Left ventricle myocardium superior (tissue), 1 donor: ENCODE measurements at places on chromosomes 4 and X. TPM values are rescaled to one million over a fixed set of nuclear protein-coding genes. Genes with fewer than 3 reads are reported as not detected.

ALAS2 gene
- not detected for total RNA-seq

GRCh38 chrX:16511796-16512776, 137.9 kb upstream of the S100G start:
- DNase-seq: no peak

DNA sequence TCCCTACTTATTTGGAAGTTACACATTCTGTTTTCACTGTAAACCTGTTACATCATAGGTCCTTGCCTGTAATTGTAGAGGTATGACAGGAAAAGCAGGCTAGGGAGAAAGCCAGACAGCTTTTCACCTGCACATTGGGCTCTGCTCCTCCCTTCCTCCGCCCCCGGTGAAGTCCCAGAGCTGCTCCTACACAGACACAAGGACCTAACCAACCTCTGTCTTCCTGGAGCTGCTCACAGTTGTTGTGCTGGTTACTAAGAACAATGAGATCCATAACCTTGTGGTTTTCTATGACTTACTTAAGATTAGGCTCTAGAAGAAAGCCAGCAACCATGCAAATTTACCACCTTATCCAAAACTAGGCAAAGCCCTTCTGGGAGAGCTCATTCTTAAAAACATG, 40.0 kb downstream of the MOSPD2 start:
- DNase-seq: no peak

DNA sequence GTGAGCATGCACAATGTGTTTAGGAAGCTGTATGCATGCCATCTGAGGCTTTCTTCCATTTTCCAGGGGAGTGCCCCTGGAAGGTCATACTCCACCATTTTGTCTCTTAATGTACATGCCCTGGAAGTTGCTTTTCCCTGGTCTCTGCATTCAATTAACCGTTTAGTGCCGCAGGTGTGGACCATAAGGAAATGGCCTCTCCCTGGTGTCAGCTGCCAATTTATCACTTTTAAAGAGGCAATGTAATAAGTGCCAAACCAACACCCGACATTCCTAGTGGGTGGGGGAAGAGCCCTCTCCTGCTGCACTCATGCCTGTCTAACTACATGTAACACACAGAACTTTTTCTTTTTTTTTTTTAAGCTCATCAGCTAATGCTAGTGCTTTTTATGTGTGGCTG, 7.1 kb upstream of the BST1 start:
- DNase-seq: no peak

TAF7L gene
- not detected for total RNA-seq

DNA sequence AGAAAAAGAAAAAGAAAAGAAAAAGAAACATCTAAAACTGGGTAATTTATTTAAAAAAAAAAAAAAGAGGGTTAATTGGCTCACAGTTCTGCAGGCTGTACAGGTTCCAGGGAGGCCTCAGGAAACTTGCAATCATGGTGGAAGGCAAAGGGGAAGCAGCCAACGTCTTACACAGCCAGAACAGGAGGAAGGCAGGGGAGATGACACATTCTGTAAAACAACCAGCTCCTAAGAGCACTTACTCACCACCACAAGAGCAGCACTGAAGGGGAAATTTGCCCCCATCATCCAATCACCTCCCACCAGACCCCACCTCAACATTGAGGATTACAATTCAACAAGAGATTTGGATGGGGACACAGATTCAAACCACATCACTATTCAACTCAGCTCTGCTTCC, 36.8 kb upstream of the TMEM184C start:
- no peak for DNase-seq
